ENCODE measurements at places on chromosomes 6 and 20.
A peak's percentile ranks its signal among the peaks of the same experiment; 100 is the strongest.

DNA sequence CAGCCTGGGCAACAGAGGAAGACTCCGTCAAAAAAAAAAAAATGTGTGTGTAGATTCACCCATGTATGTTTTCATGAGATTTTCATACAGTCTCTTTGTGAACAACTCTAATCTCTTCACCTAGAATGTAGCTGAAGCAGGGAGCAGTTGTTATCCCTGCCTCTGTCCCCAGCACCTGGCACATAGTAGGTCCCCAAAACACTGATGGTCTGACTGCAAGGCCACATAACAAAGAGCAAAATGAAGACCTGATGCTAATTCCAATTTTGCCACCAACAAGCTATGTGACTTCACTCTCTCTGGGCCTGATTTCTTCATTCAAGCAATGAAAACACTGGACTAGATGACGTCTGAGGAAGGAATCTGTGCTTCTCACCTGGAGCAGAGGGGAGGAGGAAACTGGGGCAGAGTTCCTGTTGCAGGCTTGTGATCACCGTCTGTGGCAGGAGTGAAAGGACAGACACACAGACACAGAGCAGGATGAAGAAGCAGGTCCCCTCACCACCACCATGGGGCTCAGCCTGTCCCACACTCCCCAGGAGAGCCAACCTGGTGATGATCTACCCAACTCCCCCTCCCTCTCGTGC lies 4.6 kb downstream of the SLC44A4 start:
- no peak for DNase-seq

DNA sequence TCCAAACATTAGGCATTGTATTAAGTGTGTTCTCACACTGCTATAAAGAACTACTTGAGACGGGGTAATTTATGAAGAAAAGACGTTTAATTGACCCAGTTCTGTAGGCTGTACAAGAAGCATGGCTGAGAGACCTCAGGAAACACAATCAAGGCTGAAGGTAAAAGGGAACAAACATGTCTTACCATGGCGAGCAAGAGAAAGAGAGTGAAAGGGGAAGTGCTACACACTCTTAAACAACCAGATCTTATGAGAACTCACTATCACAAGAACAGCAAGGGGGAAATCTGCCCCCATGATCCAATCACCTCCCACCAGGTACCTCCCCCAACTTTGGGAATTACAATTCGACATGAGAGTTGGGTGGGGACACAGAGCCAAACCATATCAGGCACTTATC lies 86.6 kb upstream of the TOP1 start:
- DNase-seq = no peak

DNA sequence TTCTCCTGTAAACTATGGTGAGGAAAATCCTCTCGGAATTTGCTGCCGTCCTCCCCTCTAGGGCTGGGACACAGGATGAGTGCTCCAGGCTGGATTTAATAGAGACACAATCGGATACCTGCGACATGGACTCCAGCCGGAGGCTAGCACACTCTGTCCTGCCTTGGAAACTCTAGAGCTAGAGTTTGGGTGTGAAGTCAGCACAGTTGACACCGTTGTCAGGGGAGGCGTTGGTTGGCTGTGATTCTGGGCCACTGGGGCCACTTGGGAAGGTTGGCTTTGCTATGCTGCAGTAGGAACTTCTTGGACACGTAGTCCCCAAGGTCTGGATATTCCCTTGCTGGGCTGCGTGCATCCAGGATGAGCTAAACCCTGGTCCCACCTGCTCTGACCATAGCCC lies 169.4 kb downstream of the NRN1 start:
- DNase-seq = no peak

DNA sequence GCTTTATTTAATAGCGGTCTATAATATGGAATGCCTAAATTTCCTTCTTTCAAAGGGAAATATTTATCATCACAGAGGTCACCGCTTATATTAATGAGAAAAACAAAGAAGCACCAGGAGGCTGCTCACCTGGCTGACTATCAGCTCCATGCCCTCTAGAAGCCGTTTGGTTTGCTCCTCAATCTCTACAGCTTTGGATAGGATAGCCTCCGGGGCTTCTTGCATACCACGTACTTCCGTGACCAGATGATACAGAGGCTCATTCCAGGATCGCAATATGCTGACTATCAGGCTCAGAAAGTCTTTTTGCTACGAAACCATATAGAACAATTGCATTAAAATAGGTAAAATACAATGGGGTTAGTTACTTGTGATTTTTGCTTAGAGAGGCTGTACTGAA lies 6.8 kb downstream of the PRL start:
- DNase-seq = no peak

DNA sequence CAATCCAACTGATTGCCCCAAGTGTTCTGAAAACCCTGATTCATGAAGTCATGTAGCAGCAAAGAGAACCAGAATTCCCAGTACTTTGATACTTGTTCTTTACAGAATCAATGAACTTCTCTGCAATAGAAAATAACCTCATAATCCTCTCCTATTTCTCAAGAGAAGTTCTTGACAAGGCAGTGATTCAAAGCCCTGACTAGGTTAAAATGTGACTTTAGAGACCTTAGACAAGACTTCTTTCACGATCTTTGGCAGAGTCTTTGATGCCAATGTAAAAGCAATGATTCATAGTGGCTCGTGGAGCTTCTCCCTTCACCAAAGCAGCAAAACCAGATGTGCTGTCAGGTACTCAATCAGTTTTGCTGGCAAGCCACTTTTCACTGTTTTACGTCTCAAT lies 95.2 kb downstream of the CDK19 start:
- no peak for DNase-seq

GRCh38 chr20:47413189-47413588 lies 56.7 kb upstream of the ZMYND8 start:
- no peak for DNase-seq

- no peak for DNase-seq
Measured at GRCh38 chr6:20969551-20969950, 435.3 kb downstream of the CDKAL1 start.

GRCh38 chr6:43386492-43386891 lies 17.0 kb upstream of the ZNF318 start:
- no peak for DNase-seq

DNA sequence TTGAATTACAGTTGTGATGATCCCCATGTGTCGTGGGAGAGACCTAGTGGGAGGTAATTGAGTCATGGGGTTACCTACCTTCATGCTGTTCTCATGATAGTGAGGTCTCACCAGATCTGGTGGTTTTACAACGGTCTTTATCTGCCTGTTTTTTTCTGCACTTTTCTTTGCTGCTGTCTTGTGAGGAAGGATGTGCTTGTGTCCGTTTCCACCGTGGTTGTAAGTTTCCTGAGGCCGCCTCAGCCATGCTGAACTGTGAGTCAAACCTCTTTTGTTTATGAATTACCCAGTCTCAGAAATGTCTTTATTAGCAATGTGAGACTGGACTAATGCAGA lies 6.5 kb upstream of the RANBP9 start:
- no peak for DNase-seq

DNA sequence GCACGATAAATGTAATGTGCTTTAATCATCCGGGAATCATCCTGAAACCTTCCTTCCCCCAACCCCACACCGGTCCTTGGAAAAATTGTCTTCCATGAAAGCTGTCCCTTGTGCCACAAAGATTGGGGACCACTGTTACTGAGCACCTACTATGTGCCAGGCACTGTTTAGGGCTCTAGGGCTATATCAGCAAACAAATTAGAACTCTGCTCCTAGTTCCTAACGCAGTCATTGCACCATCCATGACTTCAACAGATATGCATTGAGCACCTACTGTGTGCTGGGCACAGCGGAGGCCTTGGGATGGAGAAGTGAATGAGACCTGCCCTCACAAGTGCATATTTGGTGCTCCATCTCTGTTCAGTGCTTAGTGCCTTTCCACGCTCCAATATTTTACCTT lies 50.3 kb upstream of the BLCAP start:
- DNase-seq = no peak

DNA sequence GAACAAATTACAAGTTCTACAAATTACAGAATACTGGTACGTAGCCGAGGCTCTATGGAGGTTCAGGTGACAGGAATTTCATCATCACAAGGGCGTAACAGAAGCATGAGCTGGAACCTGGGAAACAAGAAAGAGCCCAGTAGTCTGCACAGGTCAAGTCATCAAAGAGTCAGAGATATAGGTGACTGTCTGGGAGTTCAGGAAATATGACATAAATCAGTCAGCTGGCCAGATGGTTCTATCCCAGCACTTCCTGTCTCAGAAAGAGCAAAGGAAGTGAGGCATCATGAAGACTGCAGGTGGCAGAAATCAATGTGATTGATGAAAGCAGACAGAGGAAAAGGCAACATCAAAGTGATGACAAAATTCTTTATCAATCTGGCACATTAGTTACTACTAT lies 23.3 kb downstream of the MYCT1 start:
- DNase-seq = no peak

- peak; percentile 78 for DNase-seq
Measured at GRCh38 chr20:64211874-64212658, 43.5 kb upstream of the PCMTD2 start.

GRCh38 chr6:116461932-116462885 lies 1.0 kb downstream of the CALHM6 start:
- peak; percentile 80 for DNase-seq

GRCh38 chr6:45838451-45838850 lies 177.2 kb downstream of the CLIC5 start:
- DNase-seq = no peak

DNA sequence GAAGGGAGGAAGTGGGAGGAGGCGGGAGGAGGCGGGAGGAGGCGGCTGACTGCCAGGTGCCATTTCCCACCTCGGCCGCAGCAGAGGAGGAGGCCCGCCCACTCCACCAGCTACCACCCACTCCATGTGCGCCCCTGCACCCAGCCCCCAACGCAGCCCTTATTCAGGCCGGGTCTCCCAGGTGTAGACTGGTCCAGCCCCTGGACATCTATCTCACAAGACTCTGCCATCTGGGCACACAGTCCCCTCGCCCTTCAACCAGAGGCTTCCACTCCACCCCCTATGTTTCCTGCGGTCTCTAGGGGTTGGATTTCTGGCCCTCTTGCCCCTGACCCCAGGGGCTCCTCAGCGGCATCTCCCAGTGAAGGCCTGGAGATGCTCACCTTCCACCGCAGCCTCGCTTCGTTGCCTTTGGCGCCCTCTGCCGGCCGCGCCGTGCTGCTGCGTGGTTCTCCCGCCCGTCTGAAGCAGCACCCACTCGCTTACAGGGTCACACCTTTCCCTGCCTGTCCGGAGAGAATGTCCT lies 32.6 kb upstream of the FAM83D start:
- DNase-seq = peak; percentile 83

DNA sequence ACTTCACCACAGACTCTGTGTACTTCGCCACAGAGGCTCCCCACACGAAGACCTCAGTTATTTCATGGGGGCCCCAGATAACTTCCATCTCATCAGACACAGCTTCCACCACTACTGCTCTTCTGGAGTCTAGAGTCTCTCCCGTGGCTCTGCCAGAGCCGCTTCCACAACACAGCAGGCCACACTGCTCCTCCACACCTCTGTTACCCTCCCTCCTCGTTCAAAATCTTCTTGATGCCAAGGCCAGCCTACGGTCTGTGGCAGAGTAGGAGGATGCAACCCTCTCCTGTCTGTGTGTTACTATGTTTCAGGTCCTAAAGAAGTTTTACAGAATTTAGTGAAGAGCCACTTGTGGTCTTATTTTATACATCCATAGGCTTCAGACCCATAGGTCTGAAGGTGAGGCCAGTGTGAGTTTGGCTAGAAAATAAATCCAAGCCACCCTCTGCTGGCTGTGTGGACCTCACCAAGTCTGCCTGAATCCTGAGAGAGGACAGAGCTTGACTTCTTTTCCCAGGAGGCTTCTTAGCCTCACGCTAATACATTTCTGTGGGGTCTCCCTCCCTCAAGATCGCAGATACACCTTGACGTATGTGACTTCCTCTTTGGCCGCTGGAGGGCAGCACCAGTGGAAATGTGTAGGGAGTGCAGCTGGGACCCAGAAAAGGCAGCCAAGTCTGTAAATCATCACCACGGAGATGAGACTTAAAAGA lies 197.7 kb downstream of the FAXC start:
- DNase-seq = peak; percentile 67

DNA sequence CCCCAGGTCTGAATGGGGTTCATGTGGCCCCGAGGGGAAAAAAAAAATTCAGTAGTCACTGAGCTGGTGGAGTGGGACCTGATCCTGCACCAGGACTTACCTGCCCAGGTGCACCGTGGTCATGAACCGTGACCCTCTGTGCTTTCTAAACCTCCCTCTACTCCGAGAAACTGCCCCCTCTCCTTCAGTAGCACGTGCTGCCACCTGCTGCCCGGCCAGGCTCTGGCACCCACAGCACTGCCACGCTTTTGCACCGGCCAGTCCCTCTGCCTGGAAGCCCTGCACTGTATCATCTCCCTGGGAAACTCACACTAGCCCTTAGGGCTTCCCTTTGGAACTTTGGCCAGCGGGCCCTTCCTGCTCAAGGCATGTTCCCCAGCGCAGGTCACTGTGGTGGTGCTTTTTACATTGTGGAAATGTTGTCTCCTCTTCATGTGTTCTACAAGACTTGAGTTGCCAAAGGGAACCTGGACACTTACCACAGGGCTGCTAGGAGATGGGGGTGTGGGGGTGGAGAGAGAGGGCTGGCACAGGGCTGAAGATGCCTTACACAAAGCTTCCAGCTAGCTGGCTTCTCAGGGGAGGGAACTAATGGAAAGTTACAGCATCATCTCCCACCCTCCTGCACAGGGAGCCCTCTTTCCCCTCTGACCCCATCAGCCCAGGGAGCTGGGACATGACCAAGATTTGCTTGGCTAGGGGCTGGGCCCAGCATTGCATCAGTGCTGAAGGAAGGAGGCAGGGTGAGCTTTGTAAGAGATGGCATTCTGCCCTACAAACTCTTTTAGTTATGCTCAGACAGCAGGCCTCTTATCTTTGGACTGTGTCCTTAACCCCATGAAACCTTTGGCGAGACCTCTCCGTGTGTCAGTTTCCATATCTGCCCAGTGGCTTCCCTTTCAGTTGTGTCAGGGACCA lies 2.5 kb upstream of the PTPRT start:
- DNase-seq = no peak

GRCh38 chr6:111759836-111760785 lies 113.1 kb downstream of the FYN start:
- no peak for DNase-seq

- no peak for DNase-seq
Measured at GRCh38 chr6:134585517-134585873, 267.6 kb upstream of the SGK1 start.

DNA sequence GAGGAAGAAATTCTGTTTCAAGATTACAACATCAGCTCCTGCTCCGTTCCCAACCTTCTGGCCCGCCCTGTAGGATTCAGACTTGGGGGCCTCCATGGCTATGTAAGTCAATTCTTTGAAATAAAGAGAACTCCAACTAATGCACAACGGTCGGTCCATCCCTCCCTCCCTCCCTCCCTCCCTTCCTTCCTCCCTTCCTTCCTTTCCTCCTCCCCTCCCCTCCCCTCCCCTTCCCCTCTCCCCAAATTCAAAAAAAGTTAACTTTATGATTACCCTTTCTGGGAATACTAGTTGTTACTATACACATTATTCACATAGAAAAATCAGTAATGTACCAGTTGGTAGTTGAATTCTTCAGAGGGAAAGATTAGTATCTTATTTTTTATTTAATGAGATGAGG lies 179.7 kb upstream of the AGPAT4 start:
- DNase-seq = no peak

DNA sequence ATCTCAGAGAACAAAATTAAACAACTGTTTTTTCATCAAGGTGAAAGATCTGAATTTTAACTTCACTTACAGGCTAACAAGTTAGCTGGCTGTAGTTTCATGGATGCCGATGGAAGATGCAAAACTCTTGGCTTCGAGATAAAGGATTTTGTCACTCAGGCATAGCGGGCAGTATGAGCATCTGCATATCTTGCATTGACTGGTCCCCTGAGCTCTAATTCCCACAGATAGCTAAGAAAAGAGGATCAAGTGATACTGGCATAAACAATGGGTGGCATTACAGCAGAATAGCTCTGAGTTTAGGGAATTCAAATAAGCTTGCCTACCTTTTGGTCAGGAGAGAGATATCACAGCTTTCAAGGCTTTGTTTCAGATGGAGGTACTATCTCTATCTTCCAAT lies 1.8 kb upstream of the CLVS2 start:
- no peak for DNase-seq
